ENCODE measurements at places on chromosomes 1 and 21.

DNA sequence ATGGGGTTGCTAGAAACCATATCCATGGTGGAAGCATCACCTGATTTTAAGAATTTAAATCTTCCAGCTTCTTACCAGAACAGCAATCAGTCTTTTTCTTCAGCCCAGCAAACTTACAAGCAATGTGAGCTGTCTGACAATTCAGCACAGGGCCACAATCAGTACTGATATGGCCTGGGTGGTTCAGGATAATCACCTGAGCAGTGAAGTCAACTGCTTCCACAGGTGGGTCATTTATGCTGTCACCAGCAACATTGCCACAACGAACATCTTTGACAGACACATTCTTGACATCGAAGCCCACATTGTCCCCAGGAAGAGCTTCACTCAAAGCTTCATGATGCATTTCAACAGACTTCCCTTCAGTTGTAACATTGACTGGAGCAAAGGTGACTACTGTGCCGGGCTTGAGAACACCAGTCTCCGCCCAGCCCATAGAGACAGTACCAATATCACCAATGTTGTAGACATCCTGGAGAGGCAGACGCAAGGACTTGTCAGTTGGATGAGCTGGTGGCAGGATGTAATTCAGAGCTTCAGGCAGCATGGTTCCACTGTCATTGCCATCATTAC is 74.8 kb downstream of the SERINC2 start:
- no peak for DNase-seq

- no peak for DNase-seq
Measured at GRCh38 chr1:147539122-147539575, 2.2 kb upstream of the BCL9 start.

DNA sequence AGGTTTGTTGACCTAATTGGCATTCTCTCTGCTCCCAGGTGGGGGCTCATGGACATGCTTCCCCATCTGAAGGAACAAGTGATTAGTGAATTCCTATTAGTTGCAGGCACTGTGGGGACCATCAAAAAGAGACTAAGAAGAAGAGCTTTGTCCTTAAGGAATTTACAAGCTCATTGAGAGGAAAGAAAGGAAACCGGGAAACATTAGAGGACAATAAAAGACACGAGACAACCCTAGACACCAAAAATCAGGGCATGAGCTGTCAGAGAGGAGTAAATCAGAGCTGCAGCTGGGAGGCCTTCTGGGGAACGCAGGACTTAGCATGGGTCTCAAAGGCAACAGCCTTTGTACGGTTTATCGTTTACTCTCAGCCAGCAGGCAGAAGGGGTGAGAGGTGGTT is 45.1 kb downstream of the BACE2 start:
- DNase-seq: no peak

- no peak for DNase-seq
Measured at GRCh38 chr1:197677752-197678295, 97.5 kb downstream of the DENND1B start.

DNA sequence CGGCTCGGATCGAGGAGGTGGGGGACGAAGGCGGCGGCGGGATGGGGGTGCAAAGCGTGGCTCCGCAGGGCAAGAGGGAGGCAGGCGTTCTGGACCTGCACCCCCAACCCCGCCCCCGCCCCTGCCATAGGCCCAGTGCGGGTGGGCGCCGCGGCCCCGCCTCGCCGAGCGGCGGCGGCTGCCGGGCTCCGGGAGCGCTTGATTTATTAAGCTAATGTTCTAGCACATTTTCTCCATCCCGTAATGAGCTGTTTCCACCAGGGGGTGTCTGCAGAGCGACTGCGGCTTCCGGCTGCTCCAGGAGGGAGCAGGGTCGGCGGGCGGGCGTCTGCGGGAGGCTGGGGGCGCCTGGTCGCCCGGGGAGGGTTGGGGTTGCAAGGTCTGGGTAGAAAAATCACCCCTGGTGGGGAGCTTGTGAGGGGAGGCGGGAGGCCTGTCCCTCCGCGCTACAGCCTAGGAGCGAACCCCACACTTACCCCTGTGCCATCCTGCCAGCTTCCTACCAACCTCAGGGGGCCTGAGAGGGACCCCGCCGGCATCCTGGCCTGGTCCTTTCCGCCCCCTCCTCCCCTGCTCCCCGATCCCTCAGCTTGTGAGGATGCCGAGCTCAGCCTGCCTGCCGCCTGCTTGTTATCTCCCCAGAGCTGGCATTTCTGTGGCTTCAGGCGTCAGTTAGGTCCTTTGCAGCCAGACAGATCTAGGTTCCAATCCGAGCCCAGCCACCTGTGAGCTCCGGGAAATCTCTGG is 48.5 kb upstream of the ACOT11 start:
- no peak for DNase-seq

- DNase-seq: no peak
Measured at GRCh38 chr1:20353836-20354235, 63.2 kb downstream of the VWA5B1 start.

- DNase-seq: no peak
Measured at GRCh38 chr1:35605071-35605866, 32.2 kb downstream of the TFAP2E start.

DNA sequence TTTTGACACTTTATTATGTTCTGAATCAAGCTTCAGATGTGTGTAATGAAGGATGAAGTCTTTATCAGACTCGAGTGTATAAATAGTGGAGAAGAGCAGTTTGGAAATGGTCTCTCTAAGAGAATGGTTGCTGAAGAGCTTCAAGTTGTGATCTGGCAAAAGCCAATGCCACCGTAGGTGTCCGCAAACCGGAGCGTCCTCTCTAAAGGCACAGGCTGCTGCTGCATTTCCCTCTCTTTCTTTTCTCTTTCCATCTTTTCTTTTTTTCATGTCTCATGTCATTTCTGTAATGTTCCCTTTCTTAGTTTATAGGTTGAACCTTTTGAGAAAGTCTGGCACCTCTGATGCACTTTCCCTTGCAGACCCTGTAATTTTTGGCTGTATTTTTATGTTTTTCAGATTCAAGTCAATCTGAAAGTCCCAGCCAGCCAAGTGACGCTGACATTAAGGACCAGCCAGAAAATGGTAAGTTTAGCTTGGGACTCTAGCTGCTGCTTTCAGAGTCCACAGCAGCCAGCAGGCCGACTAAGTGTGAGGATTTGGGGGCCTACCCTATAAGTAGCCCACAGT is 194.8 kb downstream of the NFIA start:
- no peak for DNase-seq

DNA sequence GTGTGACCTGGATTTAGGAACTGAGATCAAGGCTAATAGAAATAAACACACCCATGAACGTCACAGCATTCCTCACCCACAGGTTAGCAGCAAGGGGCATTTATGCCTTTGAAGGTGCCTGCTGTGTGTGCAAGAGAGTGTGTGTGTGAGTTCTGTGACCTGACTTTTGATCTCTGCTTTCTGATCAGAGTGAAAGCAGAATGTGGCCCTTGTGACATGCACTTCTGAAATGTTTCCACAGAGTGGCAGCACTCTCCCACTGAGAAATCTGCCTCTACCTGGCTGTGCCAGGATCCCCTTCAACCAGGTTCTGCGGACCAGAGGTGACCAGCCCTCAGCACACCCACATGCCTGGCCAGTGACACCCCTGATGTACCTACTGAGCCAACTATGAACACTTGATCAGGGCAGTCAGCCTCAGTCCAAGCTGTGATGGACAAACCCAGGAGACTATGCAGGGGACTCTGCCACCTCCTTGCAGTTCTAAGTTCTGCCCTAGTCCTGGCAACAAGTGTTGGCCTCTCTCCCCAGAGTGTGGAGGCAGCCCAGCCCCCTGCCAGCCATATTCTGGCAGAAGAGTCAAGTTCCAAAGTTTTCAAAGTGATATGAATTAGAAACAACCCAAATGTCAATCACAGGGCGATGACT is 41.0 kb downstream of the RXRG start:
- DNase-seq: no peak

GRCh38 chr21:45130324-45130774 is 56.0 kb downstream of the ADARB1 start:
- DNase-seq: no peak

- DNase-seq: no peak
Measured at GRCh38 chr1:159881622-159882526, 18.1 kb downstream of the CFAP45 start.

GRCh38 chr1:169119405-169119804 is 12.9 kb downstream of the ATP1B1 start:
- no peak for DNase-seq

GRCh38 chr21:29351691-29352090 is 53.0 kb downstream of the BACH1 start:
- DNase-seq: no peak

DNA sequence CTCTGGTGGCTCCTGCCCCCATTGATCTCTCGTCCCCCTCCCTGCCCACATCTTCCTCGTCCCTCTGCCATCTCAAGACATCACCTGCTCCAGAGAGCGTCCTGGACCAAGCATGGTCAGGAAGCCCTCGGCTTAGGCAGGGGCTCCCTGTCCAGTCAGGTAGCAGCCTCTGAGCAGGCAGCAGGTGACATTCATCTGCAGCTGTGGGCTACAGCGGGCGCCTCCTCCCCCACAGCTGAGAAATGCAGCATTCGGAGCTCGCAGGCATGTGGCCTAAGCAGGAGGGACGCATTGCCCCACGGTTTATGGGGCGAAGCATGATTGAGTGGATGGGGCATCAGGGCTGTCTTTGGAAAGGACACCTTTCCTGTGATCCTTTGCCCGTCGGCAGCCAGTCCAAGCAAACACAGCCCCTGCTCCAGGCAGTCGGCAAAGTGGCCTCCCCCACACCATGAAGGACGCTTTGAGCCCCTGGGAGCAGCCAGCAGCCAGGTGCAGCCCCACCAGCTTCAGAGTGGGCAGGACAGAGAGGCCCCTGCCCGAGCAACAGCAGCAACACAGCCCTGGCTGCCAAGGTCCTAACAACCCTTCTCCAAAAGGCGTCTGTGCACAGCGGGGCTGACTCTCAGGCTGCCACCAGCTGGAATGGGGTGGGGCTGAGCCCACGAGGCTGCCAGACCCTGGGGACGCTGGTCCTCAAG is 234.1 kb upstream of the VAMP3 start:
- no peak for DNase-seq

DNA sequence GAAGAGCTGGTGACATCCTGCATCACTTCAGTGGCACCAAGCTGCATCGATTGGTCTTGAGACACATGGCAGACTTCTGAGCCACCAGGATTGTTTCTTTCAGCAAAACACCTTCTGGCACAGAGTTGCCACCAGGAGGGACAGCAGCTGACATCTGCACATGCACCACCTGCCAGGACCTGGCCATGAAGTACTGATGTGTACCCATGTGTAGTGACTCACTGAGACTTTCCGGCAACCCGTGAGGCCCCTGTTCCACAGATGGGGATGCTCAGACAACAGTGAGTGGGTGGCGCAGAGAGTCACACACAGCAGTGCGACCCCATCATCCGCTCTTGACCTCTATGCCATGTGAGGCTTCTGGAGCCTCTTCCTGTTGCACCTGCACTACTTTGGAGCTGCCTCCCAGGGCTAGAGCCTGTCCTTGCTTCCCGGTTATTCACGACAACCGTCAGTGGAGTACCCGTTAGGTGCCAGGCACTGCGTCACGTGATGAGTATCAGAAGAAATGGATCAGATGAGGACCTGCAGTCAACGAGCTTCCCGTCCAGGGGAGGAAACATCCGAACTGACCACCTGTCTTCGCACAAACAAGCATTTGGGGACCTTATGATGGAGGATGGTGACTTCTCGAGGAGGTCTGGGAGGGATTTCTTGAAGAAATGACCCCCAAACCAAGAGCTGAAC is 80.5 kb upstream of the VAMP3 start:
- DNase-seq: no peak

DNA sequence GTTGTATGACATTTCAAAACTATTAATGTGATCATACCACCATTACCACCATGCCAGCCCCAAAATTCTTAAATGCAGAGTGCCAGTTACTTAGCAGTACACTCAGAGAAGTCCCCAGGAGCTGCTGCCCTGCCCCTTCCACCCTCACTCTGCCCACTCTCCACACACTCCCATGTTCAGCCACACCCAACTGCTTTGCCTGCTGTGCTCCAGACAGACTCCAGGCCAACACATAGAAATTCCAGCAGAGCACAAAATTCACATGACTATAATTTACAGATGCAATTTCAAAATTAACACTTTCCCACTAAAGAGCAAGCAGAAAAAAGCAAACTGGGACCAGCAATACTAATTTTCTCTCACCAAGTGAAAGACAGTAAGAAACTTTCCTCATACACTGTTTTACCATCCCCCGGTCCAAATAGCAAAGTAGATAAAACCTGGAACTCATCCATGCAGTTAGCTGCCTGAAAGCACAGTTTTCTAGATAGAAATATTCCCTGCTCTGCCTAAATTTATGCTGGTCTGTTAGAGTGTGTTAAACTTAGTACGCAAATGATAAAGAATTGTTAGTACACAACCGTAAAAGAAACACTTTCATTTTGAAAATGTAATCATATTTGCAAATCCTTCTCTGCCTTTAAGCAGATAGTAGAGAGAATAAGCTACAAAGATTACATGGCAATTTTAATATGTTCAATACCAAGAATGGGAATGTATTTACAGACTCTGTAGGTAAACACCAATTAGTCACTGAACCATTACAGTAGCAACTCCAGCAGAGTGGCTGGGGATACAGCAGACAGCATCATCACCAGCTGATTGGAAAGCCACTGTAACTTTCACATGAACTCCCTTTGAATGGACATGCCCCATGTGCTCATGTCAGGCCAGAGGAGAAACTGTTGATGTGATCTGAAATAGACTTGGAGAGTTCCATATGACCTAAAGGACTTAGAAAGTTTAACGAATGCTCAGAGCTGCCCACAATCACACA is 176.5 kb downstream of the VAV3 start:
- no peak for DNase-seq

GRCh38 chr1:89706700-89707012 is 73.7 kb downstream of the LRRC8C start:
- DNase-seq: no peak

DNA sequence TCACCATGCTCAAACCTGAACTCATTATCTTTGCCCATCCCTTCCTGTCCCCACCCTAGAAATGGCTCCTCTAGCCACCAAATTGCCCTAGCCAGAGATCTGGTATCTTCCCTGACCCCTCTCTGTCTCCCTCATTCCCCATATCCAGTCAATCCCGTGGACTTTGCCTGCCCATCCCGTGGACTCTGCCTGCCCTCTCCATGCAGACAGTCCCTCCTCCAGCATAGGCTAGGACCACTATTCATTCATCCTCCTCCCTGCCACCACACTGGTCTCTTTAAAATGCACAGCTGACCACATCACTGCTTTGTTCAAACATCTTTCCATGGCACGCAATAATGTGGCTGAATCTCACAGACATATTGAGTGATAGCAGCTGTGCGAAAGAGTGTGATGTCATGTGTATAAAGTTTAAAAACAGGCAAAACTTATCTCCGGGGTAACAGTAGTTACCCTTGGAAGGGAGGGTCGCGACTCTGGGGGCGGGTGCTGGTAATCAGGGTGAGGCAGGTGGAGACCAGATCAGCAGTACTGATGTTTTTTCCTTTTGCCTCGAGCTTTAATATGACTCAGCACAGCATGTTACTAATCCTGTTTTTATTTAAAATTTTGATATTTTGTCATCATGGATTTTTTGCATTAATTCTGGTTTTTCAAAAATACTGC is 4.8 kb upstream of the SLC2A1 start:
- DNase-seq: no peak
